ENCODE measurements at places on chromosomes 5 and 9.

DNA sequence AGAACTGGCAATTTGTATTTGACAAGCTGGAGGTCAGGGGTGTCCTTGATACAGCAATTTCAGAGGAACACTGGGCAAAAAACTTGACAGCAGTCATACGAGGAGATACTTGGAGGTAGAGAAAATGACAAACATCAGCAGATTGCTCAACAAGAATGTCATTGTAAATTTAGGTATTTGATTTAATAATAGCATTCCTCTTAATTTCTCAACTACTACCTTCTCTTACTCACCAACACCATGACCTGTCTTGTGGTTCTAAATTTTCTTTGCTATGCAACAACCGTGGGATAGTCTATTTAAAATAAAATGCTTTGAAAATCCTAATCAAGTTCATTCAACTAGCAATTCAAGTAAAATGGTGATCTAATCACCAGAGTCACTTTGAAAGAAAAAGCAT, 128.4 kb downstream of the DNAH5 start:
- no peak for DNase-seq

GRCh38 chr5:81950996-81951395, 20.8 kb upstream of the ATG10 start:
- no peak for DNase-seq

DNA sequence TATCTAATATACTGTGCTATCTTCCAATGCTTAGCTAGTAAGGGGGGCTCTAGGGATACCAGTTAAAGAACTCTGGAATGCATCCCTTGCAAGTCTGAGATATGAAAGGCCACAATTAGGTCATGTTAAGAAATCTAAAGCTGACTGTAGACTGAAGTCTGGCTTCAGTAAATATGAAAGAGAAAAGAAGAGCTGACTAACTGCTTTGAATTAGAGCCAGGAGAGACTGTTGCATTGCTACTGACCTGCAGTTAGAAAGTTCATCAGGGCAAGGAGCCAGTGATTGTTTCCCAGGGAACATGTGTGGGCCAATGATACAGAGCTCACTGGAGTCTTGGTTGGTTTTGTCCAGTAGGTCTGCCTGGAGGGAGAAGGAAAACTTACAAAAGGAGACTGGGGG, 472.1 kb upstream of the TNC start:
- DNase-seq: no peak

- no peak for DNase-seq
Measured at GRCh38 chr5:9249231-9249630, 296.6 kb downstream of the SEMA5A start.

DNA sequence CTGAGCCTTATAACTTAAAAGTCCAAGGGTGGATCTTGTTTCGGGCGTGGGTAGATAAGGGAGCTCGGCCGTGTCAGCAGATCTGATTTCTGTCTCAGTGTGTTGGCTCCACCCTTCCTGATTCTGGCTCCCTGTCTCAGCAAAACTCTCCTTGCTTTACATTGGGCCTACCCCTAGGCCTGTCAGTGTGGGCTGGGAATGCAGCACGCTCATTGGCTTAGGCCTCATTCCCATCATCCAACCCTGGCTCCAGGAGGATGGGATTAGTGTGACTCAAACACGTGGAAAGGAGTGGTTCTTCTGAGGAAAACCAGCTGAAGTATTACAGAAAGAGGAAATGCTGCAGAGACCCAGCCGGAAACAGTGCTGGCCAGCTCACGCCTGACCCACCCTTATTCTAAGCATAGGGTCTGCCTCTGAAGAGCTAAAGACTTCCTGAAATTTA, 59.9 kb downstream of the ZFAND5 start:
- DNase-seq: no peak

DNA sequence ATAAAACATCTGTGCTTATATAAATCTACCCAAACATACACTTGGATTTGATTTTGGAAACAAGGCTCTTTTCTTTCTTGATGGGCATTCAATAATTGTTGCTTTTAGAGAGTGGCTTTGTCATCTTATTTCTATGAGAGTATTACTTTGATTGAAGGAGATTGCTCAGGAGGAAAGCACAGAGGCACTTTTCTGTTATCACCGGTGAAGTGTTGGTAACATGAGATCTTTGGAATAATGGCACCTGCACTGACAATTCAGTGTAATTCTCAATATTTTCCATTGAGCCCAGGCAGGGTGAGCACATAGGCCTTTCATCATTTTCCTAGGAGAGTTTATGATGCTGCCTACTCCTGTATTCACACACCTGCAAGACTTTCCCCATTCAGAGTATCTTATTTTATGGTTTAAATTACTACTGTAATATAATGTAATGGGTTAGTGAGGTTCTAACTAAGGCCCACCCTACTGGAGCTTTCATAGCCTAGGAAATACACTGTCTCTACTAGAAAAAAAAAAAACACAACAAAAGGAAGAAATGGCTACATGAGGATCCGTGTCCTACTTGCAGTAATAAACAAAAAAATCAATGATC, 244.3 kb downstream of the DENND1A start:
- DNase-seq: no peak

DNA sequence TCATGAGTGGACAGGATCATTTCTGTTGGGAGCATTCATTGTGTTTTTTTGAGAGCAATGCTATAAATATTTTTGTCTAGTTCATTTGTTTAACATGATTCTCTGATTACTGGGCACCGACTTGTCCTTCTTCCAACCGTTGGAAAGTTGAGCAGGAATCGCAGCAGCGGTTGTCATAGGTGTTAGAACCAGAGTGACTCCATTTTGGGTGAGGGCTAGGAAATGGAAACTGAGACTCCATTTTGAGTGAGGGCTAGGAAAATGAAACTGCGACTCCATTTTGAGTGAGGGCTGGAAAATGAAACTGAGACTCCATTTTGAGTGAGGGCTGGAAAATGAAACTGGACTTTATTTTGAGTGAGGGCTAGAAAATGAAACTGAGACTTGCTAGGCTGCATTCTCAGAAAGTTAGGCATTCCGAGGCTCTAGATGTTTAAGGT, 100.6 kb downstream of the ICE1 start:
- no peak for DNase-seq

Measured in activated CD8-positive, alpha-beta memory T cell treated with anti-CD3 and anti-CD28 coated beads for 1 hour (primary cell).